ENCODE measurements at places on chromosomes 7 and 10.

- no peak for DNase-seq
Measured at GRCh38 chr7:39588416-39588815, 22.2 kb downstream of the YAE1 start.

DNA sequence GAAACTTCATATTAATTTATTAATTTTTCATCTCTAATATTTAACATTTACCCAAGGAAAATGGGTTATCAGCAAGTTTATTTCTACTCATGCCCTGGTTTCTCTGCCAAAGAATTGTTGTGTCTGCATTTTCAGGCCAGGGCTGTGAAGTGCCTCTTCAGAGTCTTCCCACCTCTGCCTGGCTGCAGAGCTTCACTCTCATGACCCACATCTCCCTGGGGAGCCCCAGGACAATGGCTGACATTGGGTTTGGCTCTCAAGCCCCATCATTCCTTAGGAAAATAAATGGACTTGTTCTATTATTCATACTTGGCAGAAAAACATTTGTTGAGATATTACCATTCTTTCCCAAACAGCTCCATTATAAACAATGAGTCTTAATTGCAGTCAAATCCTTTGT lies 30.3 kb downstream of the CACNA2D1 start:
- no peak for DNase-seq

- no peak for DNase-seq
Measured at GRCh38 chr10:62386356-62387320, 12.5 kb downstream of the ZNF365 start.

GRCh38 chr7:123154231-123154860 lies 45.4 kb downstream of the SLC13A1 start:
- DNase-seq: no peak

All from esophagus squamous epithelium (tissue), 5 donors.